ENCODE measurements at places on chromosomes 5 and 9. TPM values are rescaled to one million over a fixed set of nuclear protein-coding genes. Genes with fewer than 3 reads are reported as not detected.

DNA sequence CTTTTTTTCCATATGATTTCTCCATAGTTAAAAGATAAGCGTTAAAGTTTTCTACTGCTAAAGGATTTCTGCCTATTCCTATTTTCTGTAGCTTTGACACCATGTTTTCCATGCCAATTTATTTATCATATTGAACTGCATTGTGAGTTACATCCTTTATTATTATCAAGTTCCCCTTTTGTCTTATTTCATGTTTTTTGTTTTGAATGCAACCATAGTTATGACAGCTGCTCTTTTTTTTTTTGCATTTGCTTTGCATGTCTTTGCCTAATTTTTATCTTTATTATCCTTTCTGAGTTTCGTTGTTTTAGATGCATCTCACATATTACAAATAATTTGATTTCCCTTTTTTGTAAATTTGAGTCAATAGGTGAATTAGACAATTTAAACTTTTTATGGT lies 161.5 kb downstream of the DEPDC1B start:
- ATAC-seq = no peak

DNA sequence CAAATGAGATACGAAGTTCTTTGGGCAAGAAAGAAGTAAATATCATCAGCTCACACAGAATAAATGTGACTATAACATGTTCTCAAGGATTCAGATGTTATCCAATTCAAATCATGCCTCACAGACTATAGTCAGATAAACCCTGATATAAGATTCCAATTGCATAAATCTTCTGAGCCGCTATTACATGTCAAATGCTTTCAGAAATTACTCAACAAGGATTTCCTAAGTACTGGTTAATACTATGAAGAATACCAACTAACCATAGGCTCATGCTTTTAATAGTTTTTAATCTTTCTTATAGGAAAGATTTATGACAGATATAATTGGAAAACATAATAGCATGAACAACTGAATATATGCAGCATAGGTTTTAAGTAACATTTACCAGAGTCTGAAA lies 73.6 kb downstream of the BAAT start:
- ATAC-seq = no peak

GRCh38 chr9:5485378-5486085 lies 24.8 kb upstream of the PDCD1LG2 start:
- no peak for ATAC-seq

GRCh38 chr5:59587489-59588337 lies 305.8 kb downstream of the PDE4D start:
- ATAC-seq = peak; percentile 39

GRCh38 chr9:2725126-2725525 lies 7.8 kb downstream of the KCNV2 start:
- ATAC-seq = no peak

DNA sequence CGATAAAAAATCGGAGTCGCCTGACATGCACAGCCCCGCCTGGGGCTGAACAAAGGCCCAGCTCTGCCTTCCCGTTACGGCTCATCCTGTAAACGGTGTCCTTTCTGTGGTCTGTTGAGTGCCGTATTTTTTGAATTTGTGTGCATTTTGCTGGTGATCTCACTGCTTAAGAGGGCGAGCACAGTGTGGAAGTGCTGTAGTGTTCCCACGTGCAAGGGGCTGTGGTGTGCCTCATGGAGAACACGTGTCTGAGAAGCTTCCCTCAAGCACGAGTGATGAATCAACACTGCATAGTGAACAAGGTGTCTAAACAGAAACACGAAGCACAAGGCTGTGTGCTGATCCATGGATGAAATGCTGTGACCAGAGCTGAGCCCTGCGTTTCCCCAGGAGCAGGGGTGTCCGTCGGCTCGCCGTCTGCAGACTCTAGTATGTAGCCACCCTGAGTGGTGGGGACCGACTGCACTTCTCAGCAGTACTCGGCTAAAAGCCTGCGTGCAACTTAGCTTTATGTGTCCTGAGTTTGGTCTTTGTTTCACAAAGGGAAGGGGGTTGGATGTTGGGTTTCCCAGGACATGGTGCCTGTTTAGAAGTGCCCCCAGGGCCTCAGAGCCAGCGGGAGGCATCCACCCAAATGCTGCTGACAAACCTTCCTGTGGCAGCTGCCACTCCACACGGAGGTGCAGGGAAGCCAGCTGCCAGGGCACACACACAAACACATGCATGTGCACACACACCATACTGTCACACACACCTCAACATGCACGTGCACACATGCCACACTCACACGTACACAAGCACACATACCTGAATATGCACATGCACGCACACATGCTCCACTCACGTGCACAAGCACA lies 77.2 kb upstream of the IRX4 start:
- no peak for ATAC-seq

- no peak for ATAC-seq
These were observed 18.0 kb downstream of the IL5 start for GRCh38 chr5:132525299-132525724.

DNA sequence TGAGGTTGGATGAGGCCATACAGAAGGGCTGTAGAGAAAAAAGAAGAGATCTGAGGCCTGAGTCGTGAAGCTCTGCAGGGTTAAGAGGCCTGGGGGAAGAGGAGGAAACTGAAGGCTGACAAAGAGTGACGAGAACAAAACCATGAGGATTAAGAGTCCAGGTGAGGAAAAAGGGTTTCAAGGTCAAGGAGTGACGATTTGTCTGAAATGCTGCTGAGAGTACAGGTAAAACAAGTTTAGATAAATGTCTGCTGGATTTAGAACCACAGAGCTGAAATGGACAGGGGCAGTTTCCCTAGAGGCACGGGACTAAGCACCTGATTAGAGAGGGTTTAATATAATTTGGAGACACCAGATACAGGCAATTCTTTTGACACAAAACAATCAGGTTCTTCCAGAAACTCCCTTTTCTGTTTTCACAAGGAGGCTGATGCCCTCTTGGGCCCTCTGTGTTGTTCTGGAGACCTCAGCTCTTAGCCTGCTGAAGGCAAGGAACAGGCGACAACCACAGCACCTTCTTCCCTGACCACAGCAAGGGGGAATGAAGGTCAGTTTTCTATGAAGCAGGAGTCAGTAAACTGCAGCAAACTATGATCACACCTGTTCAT lies 14.6 kb upstream of the GCNT1 start:
- ATAC-seq = no peak

GRCh38 chr9:131744171-131744719 lies 4.4 kb upstream of the RAPGEF1 start:
- no peak for ATAC-seq

GRCh38 chr5:133035224-133035623 lies 8.9 kb upstream of the ZCCHC10 start:
- ATAC-seq = no peak

DNA sequence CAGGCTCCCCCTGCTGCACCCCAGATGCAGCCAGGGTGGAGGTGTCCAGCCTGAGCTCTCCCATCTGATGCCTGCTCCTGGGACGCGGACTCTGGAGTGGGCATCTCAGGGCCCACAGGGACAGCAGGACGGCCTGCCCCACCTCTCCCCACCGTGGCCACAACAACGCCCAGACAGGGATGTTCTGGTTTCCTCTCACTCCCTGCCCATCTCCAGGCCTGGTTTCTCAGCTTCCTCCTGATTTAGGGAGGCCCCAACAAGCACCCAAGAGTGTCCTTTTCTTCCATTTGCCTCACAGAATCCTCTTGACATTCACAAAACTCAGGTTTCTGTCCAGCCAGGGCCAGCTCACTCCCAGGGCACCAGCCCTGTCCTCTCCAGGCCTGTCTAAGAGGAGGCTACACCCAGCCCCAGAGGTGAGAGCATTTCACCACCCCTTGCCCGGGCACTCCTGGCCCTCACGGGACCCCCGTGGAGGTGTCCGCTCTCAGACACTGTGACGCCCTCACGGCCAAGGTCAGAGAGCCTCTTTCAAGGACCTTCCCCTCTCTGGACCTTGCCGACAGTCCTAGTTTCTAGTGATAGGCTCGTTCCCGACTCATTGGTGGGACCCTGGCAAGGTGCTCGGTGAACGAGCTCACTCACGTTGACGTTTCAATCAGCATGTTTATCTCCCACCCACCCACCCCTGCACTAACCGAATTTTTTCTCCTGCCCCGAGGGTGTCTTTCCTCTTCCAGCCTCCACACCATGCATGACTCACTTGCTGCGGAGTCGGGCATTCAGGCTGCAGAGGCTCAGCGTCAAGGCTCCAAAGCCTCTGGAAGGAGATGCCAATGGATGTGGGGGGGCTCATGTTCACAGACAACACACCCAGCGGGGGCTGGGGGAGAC lies 62.0 kb upstream of the UNC5A start:
- no peak for ATAC-seq

DNA sequence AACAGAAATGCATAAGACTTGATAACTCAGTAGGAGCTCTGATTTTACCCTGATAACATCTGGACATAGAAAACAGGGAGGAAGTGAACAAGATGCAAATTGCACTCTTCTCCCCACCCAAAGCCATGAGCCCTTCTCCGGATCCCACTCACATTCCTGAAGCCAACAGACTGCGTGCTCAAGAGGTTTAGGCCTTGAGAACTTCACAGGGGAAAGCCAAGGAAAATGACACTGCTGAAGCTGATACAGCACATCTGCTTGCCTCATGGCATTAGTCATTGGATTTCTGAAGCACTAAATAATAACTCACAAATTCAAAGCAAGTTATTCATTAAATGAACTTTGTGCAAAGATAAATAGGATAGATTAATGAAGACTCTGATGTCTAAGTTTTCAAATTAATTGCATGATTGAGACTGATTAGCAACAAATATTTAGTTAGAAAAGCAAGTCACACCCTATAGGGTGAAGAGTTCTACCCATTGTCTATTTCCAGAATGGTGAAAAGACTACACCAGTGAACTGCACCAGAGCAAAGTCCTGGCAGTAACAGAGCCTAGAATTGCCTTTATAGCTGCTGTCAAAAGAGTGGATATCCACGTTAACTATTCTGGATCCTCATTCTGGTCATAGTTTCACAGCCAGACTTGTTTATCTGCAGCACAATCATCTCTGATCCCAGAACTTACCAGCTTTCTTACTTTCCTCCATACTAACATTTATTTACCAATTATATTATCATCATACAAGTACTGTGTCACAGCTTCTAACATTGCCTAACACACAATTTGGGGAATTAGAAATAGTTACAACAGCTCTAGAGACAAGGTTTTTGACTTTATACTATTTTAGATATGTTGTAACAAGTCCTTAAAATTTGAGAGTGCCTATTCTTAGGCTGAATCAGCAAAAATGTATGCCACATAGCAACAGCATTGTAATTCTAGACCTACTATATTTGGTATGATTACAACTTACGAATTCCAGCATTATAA lies 432.1 kb upstream of the RGMB start:
- ATAC-seq = peak; percentile 57

DNA sequence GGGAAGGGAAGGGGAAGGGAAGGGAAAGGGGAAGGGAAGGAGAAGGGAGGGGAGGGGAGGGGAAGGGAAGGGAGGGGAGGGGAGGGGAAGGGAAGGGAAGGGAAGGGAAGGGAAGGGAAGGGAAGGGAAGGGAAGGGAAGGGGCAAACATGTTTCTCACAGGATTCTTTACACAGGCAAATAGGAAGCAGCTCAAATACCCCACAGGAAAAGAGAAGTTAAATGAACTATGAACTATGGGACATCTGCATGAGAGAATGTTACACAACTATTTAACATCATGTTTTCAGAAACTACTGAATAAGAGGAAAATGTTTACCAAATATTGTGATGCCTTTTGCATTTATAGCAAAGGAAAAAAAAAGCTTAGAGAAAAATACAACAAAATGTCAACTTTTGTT lies 125.4 kb upstream of the SLC30A5 start:
- ATAC-seq = no peak

GRCh38 chr9:2377117-2377516 lies 244.5 kb upstream of the VLDLR start:
- no peak for ATAC-seq

DNA sequence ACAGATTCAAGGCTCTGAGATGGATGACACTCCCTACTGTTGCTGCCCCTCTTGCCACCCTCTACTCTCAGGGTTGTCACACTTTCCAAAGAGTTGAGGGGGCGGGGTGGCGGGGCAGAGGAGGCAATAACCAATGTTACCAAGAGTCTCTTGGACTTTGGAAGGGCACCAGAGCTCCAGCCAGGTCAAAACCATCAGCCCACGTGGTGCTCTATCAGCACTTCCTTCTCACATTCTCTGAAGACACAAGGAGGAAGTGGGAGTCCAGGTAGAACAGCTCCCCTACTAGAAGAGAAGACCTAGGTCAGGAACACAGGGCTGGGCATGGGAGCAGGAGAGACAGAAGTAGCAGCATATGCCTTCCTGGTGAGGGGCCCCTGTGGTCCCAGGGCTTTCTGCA lies 33.0 kb upstream of the PIK3R1 start:
- ATAC-seq = no peak

DNA sequence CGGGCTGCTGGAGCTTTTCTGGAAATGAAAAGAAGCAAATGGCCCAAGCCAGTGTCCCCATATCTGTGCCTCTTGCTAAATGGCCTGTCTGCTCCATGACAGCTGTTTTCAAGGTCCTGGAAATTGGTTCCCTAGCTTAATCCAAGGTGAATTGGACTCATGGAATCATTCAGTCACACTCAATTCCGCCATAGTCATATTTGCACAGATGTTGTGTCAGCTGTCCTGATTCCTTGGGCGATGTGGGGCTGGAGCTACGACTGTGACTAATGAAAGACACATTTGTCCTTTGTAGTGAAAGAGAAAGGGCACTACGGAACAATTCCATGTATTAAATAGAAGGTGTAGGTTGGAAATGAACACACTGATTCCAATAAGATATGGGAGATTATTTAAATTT lies 102.9 kb upstream of the MEGF10 start:
- no peak for ATAC-seq

- ATAC-seq = no peak
These were observed 1731.2 kb upstream of the CDH6 start for GRCh38 chr5:29462241-29462640.

- ATAC-seq = no peak
These were observed 41.5 kb upstream of the STXBP1 start for GRCh38 chr9:127570533-127571111.

DNA sequence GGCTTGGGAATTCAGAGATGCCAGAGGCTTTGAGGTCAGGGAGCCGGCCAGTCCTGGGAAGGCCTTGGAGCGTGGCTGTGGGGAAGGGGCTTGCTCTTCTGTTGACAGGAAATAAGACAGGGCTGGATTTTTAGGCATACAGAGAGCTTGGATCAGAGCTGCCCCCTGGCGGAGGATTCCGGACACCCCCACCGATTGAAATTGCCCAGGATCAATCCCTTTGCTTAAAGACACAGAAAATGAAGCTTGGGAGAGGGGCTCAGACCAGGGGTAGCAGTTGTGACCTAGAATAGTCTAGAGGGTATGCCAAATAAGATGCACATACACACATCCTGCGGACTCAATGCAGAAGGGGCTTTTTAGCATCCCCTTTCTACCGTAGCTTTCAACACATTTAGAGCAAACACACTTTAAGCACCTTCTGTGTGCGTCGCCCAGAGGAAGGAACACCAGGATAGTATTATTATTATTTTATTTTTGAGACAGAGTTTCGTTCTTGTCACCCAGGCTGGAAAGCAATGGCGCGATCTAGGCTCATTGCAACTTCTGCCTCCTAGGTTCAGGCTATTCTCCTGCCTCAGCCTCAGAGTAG lies 1.7 kb upstream of the NTMT1 start:
- no peak for ATAC-seq

GRCh38 chr5:74903165-74903787 lies 37.1 kb upstream of the FAM169A start:
- ATAC-seq = no peak

GRCh38 chr5:50415912-50416311 lies 25.2 kb downstream of the EMB start:
- no peak for ATAC-seq

- no peak for ATAC-seq
These were observed 19.3 kb downstream of the SRP19 start for GRCh38 chr5:112880219-112880964.

The C9orf78 gene
- 64.9 TPM for total RNA-seq

The SLC45A2 gene
- total RNA-seq = 0.15 TPM

The DBH gene
- total RNA-seq = not detected

The LMNB1 gene
- total RNA-seq = 4.8 TPM

The SV2C gene
- 0.67 TPM for total RNA-seq

The FCN1 gene
- 3.4 TPM for total RNA-seq

Measured in gastroesophageal sphincter (tissue), 4 donors.